ENCODE measurements at places on chromosomes 3 and 15.

DNA sequence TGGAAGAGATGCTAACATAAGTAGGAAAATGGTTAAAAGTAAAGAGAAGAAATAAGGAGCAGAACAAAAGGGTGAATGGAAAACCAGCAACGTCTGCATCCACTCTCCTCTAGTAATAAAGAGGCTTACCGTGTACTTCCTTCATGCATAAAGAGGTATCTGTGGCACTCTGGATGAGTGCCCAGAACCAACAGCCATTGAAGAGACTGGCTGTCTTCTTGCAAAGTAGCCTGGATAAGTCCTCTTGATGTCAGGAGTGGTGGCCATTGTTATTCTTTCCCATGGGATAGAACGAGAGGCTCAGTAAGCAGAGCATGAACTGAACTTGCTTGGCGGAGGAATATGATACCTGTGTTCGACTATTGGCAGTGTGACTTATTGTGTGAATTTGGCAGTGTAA is 186.2 kb upstream of the RASGRP1 start:
- no peak for DNase-seq

DNA sequence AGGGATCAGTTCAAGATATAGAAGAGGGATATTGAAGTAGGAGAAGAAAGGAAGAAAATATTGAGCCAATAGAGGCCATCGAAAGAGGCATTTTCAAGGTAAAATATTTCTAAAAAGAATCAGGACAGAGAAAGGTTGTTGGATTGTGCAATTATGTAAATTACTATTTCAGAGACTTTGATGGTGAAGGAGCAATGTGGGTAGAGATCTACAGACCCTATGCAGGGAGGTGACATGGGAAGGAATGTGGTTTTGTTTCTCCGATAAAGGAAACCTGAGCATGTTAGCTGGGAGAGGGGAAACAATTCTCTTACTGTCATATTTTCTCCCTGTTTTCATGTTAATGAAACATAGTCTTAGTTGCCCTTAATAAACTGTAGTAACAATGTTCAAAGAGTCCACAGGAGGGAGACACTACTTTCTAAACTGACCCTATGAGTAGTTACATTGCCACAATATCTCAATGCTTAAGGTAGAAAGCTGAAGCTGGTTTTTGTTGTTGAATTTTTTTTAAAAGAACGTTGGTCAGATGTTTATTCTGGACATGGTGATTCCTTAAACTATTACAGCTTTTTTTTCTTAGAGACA is 133.3 kb downstream of the GRM7 start:
- DNase-seq, result no peak

DNA sequence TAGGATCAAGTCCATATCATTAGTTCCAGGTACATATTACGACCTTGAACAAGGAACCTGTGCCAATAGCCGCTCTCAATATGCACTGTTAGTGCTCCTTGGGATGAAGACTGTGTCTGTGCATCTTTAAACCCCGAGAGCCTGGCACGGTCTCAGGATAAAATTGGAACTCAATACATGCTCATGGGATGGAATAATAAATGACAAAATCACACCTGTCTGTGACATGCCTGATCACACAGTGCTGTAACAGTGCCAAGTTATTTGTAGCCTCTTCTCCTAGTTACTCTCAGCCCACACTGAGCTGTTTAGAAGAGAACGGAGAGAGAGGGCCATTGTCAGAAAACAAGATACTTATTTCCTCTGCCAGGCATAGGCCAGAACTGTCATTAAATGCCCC is 82.2 kb downstream of the SSR3 start:
- no peak for DNase-seq

DNA sequence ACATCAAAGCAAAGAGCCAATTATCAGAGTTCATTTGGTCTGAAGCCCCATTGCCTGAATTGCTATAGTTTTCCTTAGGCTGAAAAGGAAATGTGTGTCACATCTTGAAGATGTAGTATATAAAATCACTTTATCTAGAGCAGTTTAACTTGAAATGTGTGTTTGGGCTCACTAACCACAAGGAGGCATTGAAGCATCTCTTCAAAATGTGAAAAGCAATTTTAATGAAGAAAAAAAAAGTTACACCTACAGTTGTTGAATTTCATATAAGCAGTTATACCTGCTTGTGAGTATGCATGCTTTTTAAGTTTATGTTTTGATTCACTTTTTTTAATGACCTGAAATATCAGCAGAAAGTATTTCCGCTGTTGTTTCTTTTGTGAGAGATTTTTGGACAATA is 129.3 kb downstream of the IQCH start:
- no peak for DNase-seq

DNA sequence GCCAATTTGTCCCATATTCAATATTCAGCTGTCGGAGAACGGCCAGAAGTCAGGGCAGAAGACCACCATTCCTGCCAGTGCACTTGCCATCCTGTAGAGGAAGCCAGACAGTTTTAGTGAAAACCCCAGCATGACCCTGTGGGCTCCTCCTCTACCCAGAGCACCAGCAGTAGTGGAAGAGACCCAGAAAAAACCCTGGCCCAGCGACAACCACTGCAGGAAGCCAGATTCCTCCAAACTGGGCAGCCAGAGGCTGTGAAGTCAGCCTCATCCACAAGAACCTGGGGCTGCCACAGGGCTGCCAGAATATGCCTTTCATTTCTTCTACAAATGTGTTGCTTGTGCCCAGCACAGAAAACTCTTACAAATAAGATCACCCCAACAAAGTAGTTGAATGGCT is 67.3 kb downstream of the HMCES start:
- DNase-seq, result no peak

GRCh38 chr3:157477441-157477840 is 25.8 kb downstream of the VEPH1 start:
- DNase-seq, result no peak

GRCh38 chr3:41196499-41197410 is 2.5 kb upstream of the CTNNB1 start:
- no peak for DNase-seq

DNA sequence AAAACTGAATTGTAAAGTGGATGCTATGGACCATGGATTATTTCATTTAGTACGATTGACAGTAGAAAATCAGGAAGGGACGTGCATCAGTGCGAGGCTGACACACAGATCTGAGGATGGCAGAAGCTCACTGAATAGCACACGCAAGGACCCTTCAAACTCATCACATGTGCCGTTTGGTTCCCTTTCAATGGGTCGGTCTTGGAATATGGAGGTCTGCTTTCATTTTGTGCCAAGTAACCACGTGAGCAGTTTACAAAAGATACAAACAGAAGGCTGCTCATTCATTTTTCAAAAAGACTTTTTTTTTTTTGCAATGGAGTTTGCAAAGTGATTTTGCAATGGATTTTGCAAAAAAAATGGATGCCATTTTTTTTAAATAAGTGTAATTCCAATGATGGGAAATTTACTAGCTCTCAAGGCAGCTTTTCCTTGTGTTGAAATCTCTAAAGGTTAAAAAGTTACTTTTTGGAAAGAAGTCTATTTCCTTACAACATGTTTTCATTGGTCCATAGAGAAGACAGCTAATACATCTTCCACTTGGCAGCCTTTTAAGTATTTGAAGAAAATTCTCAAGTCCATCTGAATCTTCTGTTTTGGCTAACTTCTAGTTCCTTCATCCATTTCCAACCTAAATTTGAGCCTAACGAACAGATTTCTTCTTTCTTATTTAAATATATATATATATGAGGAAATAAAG is 392.3 kb upstream of the TPRG1 start:
- DNase-seq, result no peak

- DNase-seq, result no peak
These were observed 157.9 kb downstream of the CHL1 start for GRCh38 chr3:354432-354831.

DNA sequence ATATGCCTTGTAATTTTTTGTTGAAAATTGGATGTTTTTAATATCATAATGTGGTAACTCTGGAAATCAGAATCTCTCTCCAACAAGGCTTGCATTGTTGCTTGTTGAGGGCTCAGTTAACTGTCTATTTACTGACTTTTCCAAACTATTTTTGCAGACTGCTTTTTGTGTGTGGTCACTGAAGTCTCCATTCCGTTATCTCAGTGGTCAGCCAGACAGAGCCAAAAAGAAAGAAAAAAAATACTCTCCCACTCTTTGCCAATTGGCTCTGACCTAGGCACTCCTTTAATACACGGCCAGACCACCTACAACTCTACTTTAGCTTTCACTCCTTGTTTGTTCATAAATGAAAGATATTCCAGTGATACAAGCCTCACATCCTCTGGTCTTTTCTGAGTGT is 52.5 kb downstream of the IFT80 start:
- no peak for DNase-seq

GRCh38 chr15:88881775-88882174 is 13.6 kb downstream of the HAPLN3 start:
- no peak for DNase-seq

GRCh38 chr3:128859630-128860029 is 19.8 kb upstream of the ACAD9 start:
- no peak for DNase-seq

DNA sequence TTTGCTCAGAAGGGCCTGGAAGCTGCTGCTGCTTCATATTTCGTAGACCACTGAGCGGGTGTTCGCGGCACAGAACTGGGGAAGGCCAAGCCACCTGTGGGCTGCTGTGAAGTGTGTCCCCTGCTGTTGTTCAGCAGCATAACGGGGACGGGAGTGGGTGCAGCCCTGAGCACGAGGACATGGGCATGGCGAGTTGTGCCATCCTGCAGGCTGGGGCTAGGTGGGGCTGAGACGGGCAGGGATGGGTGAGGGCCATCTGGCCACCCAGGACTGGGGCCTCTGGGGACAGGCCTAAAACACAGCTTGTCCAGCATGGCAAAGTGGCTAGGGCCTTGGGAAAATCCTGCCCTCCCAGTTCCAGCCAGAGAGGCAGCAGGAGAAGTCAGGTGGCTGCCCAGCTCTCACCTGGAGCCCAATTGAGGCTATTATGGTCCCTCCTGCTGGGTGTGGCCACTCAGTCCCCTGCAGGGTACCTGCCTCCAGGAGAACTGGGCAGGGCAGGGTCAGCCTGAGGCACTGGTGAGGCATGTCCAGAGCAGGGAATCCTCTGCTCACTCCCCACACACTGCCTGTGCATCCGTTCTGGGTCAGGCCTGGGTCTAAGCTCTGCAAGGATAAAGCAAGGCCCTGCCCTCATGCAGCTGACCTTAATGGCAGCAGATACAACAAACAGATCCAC is 29.5 kb downstream of the CFAP100 start:
- peak; percentile 24 for DNase-seq

- DNase-seq, result no peak
These were observed 129.3 kb downstream of the ADAMTSL3 start for GRCh38 chr15:83783227-83783626.

GRCh38 chr3:135237371-135238143 is 442.5 kb downstream of the EPHB1 start:
- DNase-seq, result no peak
